ENCODE measurements at places on chromosomes 6 and 20.

DNA sequence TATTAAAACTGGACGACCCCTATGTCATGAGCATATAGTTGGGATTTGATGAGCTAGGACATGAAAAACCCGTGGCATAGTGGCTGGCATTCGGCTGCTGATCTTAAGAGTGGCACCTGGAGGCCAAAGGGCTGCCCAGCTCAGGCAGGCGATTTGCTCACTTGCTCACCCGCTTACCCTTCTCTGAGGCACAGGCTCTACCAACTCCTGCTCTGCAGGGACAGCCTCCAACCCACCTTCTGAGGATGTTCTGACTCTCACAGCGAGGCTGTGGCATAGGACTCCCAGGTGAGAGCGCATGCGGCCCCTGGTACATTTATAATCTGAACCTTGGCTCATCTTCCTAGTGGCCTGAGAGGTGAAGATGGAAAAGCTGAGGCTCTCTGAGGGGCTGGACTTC, 995 bp downstream of the RSPO4 start:
- no peak for DNase-seq

- DNase-seq: no peak
These were observed 24.7 kb downstream of the GJA1 start for GRCh38 chr6:121460170-121460569.

GRCh38 chr20:37948956-37949355, 46.0 kb downstream of the VSTM2L start:
- no peak for DNase-seq

DNA sequence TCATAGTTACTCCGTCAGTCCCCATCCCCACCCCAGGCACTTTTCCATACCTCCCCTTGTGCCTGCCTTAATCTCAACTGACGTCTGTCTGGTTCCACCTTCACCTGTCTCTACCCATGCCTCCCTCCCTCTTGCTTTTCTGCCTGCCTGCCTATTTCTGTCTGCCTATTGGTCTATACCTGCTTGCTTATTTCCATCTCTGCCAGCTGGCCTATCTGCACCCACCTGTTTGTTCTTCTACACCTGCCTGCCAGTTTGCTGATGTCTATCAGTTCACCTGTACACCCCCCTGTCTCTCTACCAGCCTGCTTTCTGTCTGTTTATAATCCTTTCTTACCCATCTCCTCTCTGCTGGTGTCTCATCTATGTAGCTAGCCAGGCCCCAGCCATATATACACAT, 87.5 kb downstream of the RALGAPA2 start:
- DNase-seq: no peak

- no peak for DNase-seq
These were observed 59.2 kb downstream of the TNFAIP3 start for GRCh38 chr6:137926207-137926731.

DNA sequence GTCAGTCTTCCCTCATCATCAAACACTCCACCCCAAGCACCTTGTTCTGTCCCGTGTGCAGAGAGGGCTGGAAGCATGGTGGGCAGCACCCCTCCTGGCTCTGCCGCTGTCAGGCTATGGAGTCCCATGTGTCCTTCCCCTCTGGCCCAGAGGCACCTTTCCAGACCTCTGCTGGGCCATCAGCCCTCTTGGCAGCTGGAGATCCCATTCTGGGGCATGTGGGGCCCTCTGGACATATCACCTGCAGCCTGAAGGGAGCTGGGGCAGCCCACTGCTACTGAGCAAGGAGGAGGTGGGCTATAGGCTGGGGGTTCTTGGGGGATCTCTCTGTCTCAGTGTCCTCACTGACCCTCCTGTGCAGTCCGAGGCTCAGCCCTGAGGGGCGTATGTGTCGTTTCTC, 42.2 kb downstream of the SUN5 start:
- DNase-seq: no peak

DNA sequence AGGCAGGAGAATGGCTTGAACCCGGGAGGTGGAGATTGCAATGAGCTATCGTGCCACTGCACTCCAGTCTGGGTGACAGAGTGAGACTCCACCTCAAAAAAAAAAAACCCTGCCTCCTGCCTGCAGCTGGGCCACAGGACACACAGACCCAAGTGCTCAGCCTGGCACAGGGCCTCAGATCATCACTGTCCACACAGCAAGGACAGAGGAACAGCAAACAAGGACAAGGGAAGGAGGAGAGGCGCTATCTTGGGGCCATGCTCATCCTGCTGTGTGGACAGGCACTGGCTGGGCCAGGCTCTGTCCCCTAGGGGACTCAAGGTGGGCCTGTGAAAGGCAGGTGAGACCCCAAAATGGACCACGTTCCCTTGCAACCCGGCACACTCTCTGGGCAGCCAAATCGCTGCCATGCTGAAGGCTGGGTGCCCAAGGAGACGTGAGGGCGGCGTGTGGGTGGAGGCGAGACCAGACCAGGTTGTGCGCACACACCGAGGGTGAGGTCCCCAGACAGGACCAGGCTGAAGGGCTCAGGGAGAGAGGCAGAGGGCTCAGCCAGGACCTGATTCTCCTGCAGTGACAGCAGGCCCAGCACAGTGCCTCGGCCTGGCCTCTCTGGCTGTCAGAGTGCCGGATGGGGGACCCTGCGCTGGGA, 9.1 kb downstream of the UCKL1 start:
- no peak for DNase-seq

- no peak for DNase-seq
These were observed 479.4 kb upstream of the SLC35B3 start for GRCh38 chr6:8914700-8915099.

DNA sequence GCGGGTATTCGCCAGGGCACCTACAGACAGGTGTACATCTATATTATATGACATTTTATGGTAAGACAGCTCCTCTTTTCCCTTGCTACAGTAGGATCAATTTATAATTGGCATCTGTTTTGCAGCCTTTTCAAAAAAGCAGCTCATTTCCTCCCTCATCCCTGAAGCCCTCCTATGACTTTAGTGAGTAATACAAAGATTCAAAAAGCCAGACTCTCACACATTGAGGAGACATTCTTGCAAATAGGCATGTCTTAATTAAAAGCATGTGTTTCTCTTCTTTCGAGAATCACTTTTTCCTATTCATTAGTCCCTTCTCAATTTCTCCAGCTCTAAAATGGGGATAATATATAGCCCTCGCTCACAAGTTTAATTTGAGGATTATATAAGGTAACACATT, 283.4 kb downstream of the TBC1D7 start:
- DNase-seq: no peak

- no peak for DNase-seq
These were observed 26.1 kb downstream of the C6orf52 start for GRCh38 chr6:10668126-10668917.

DNA sequence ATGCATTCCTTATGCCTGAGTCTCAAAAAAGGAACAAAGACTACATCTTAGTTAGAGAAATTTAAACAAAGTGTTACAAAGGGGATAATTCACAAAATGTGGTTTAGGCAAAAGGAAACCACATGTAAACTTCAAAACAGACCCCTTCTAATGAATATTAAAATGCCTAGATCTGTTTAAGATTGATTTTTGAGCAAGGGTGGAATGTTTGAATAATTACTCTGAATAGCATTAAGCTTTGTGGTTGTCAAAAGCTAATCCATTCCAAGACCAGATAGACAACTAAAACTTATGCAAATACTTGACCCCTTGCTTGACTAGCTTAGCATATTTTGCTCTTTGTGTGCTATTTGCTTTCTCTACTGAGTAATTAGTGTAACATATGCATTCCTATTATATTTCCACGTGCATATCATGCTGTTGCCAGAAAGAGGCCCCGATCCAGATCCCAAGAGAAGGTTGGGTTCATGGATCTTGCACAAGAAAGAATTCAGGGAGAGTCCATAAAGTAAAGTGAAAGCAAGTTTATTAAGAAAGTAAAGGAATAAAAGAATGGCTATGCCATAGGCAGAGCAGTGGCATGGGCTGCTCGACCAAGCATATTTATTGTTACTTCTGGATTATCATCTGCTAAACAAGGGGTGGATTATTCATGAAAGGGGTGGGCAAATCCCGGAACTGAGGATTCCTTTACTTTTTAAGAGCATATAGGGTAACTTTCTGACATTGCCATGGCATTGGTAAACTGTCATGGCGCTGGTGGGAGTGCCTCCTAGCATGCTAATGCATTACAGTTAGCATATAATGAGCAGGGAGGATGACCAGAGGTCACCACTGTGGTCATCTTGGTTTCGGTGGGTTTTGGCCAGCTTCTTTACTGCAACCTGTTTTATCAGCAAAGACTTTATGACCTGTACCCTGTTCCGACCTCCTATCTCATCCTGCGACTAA, 1193.4 kb upstream of the EYS start:
- no peak for DNase-seq

DNA sequence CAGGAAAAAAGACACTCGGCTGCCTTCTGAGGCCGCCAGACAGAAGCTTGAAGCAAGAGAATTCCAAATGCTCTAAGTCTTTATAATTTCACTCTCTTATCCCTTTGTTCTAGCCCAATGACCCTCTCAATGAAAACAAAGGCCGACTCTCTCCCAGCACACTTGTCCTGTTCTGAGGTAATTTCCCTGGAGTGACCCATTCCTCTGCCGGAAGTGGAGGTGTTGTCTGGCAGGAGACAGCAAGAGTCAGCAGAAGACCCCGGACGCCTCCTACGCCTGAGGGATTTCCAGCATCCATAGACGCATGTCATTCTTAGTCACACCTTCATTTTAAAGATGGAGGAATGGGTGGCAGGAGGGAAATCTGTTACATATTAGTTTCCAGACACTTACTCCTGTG, 110.3 kb downstream of the SOD2 start:
- no peak for DNase-seq

GRCh38 chr6:31736021-31736767, at the start of gene CLIC1:
Gene CLIC1 (minus strand): TSS chr6:31736530. CDS start chr6:31736300, 230 bp downstream.
- peak; percentile 25 for DNase-seq

DNA sequence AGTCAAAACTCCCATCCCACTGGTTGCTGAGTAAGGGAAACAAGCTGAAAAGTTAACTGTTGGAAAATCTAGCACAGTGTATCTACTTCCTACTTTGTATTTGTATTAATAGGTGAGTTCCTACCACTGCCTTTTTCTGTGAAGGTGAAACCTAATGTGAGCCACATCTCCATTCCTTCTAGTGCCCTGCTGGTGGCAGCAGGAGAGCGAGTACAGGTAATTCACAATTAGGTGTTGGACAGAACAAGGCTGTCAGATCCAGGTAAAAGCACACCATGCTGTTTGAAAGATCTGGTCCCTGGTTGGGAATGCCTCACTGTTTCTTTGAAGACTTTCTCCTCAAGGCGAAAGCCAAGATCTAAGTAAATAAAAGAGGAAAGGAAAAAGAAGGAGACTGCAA, 528.4 kb downstream of the PKHD1 start:
- no peak for DNase-seq

- DNase-seq: no peak
These were observed 24.6 kb downstream of the KDM1B start for GRCh38 chr6:18179770-18180356.

- DNase-seq: no peak
These were observed 11.1 kb upstream of the VAPB start for GRCh38 chr20:58377766-58378401.

DNA sequence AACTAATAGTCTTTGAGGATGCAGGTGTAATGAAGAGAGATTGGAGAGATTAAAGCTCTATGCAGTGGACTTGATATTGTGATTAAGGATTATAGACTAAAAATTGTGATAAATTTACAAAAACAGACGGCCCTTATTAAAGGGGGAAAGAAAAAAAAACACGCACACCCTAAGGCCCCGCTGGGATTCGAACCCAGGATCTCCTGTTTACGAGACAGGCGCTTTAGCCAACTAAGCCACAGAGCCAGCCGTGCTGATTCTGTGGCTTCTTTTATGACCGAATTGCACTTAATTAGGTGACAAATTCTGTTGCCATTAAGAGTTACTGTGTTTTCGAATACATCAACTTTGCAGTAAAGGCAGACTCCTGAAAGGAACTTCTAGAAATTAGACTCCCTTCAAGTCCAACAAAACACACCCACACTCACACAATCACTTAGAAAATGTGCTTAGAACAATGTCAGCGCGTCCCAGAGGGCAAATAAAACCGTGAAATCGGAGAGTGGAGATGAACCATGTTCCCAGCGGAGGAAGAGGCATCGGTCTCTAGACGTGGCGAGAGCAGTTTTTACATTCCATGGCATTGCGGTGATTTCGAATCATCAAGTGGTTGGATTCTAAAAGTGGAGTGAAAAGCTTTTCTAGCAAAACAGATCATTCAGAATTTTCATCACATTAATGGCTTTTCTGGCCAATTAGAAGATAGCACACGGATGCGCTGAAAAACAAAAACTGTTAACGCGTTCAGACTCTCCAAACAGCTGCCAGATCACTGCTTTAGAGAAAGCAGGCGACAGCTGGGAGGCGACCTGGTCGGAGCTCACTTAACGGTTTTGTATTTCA, 122.6 kb downstream of the GPX5 start:
- no peak for DNase-seq

DNA sequence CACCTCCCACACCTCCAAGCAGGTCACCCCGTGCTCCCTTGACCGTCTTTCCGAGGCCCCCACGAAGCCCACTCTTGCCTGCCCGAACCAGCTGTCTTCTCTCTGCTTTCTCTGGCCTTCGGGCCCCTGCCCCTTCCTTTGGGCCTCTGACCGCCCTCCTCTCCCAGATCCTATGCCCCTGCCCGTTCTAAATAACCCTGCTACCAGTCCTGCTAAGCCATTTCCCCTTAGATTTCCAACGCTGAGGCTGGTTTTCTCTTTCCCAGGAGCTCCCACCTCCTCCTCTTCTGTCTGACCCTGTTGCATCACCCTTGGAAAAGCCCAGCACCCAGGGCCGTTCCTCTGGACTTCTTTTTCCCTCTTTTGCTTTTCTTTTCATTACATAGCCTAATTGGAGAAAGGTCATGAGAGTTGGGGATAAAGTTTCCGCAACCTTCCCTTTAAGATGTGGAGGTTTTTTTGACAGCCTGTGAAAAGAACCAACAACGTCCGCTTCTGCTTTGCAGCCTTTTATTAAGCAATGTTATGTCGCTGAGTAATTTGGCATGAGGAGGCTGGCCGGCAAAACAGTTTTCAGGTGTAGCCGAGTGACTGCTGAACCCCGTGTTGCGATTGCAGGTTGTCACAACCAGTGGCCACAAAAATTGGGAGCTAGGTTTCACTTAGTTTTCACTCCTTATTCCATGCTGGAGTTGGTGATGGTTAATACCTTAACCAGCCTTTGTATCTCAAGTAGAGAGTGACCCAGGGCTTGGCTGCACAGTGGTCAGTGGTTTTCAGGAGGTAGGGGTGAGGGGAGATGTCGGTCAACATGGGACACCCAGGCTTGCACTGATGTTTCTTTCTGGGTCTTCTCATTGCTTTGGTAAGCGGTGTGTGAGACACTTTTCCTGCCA, 970 bp downstream of the BLTP3A start:
- no peak for DNase-seq

GRCh38 chr6:41201764-41202173, 820 bp upstream of the TREML2 start:
- no peak for DNase-seq
